ENCODE measurements at places on chromosomes 5 and 9.

- no peak for DNase-seq
Measured at GRCh38 chr5:59656351-59657254, 236.9 kb downstream of the PDE4D start.

DNA sequence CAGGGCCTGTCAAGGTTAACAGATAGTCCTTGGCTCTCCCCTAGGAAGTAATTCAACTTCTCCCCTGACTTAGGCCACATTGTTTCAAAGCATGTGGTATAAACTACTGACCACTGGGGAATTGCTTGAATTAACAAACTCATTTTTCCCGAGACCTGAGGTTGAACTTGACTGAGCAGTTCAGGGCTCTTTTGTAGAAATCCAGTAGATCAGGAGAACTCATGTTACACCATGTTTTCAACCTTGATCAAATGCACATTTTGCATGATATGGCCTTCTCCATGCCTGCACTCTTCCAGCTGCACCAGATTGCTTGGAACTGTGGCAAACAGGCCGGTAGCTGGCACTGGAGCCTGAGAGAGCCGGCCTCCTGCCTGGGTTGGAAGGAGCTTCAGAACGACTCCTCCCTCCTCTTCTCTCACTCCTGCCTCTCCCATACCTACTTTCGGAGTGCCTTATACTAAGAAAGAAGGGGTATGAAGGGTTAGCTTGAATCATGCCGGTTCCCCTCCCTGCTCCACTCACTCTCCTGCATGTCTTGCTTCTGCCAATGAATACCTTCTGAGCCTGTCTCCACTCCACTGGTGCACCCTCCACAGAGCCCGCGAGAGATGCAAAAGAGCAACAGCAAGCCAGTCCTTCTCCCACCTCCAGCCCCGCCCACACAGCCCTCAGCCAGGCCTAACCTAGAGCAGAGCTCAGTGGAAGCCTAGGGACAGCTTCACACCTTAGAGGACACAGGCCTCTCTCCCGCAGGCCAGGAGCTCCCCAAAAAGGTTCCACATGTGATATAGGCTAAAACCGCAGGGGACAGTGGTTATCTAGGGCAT lies 159.4 kb downstream of the MACROH2A1 start:
- DNase-seq = no peak

- DNase-seq = no peak
Measured at GRCh38 chr5:148864113-148864841, 37.9 kb downstream of the ADRB2 start.

DNA sequence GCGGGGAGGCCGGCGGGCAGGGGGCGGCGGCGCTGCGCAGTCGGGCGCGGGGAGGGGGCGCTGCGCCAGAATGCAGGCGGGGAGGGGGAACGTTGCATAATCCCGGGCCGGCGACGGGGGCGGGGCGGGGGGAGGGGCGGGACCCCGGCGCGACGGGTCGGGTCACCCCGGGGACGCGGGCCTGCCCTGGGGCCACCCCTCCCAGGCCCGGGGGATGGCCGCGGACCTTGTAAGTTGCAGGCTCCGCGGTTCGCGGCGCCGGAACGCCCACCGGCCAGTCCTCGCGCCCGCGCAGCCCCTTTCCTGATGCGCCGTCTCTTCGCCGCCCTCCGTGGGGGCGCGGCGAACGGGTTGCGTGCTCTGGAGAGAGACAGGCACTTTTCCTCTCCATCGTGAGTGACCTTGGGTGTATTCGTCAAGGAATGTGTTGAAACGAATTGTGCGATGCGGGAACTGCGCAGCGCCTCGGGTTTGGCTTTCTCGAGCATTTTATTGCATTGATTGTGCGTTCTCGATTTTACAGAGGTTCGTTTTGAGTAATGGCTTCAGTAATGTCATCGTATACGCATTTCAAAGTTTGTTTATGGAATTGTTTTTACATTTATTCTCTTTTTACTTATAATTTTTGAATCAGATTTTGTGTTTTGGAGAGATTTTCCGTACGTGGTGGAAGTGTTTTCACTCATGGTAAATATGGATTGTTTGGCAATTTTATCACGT lies 802 bp downstream of the SPIN1 start:
- DNase-seq = peak; percentile 34

DNA sequence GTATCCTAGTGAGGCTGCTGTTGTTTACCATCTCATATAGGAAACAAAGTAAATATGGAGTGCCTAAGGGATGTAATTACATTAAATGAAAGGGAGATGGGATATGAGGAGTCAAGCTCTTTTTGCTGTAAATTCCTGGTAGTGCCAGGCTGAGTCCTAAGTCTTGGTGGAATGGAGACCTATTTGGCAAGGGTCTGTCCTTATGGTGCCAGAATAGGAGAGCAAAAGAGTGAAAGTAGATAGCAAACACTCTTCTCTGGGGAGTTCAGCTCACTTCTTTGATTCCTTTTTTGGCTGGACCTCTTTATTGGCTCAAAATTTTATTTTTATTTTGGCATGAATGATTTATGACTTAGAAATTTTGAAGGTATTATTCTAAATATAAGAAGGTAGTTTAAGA lies 380.8 kb downstream of the TMEM232 start:
- no peak for DNase-seq

GRCh38 chr5:55966284-55966683 lies 28.5 kb downstream of the IL6ST start:
- no peak for DNase-seq

GRCh38 chr5:55146080-55146479 lies 13.9 kb upstream of the GPX8 start:
- DNase-seq = no peak

GRCh38 chr5:58891086-58891970 lies 308.5 kb downstream of the RAB3C start:
- DNase-seq = peak; percentile 11

GRCh38 chr9:37944266-37944650 lies 40.3 kb upstream of the SLC25A51 start:
- no peak for DNase-seq

- DNase-seq = no peak
Measured at GRCh38 chr5:180739271-180739670, 587 bp downstream of the OR2Y1 start.

GRCh38 chr9:126613651-126614050 lies at the start of gene LMX1B:
Gene LMX1B, plus strand, starts transcription at chr9:126613928. Its CDS starts 522 bp downstream, at chr9:126614450.
- peak; percentile 26 for DNase-seq

DNA sequence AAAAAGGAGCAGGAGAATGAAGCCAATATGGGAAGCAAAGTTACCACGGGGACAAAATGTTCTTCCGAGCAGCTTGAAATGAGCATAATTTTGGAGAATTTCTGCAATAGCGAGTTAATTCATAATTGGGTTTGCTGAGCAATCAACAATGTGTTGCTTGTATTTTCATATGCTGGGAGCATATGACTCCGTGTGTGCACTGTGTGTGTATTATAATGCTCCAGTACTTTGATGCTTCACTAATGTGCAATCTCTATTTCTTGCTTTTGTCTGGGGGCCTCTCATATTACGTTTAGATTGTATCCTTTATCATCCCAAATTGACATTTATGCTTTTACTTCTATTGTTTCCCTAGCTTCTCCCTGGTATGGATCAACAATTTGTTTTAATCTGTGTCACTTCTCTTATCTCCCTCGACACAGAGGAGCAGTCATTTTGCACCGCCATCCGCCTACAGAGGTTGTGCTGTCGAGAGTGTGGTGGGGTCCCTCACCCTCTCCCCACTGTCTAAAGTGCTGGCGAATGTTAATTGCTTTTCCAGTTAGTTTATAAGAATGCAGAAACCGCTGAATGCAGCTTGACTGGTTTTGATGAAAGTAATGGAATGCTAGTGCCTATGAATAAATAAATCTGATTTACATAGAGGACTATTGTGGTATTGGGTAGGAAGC lies 372.5 kb upstream of the WWC1 start:
- DNase-seq = no peak

DNA sequence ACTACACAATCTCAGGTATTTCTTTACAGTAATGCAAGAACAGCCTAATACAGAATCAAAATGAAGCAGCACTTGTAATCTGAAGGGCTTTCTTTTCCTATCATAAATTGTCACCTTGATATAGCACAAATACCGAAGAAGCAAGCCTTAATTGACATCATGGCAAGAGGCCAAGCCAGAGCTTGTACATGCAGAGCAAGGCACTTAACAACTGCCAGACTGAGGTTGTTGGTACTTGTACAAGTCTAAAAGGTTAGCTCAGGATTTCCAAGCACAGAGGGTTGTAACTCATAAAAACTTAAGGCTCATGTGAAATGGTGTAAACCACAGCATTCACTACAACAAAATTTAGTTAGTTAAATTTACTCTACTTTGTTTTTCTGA lies 158.8 kb upstream of the SPEF2 start:
- DNase-seq = no peak

GRCh38 chr5:127958421-127959011 lies 125.0 kb upstream of the SLC12A2 start:
- no peak for DNase-seq

DNA sequence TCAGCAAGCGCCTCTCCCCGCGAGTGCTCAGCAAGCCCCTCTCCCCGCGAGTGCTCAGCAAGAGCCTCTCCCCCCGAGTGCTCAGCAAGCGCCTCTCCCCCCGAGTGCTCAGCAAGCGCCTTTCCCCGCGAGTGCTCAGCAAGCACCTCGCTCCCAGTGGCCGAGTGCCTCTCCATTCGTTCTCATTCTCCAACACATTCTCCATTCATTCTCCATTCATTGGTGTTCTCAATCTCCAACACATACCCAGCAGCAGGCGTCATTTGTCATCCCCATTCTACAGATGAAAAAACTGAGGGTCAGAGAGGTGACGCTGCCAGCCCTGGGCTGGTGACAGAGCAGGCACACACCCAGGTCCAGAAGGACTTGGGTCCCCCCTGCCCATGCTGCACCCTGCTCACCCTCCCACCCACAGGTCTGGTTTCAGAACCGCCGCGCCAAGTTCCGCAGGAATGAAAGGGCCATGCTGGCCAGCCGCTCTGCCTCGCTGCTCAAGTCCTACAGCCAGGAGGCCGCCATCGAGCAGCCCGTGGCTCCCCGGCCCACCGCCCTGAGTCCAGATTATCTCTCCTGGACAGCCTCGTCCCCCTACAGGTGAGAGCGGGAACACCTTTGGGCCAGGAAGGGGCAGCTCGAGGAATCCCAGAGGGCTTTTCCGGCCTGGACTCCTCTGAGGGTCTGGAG lies 32.5 kb downstream of the PTGES start:
- no peak for DNase-seq

DNA sequence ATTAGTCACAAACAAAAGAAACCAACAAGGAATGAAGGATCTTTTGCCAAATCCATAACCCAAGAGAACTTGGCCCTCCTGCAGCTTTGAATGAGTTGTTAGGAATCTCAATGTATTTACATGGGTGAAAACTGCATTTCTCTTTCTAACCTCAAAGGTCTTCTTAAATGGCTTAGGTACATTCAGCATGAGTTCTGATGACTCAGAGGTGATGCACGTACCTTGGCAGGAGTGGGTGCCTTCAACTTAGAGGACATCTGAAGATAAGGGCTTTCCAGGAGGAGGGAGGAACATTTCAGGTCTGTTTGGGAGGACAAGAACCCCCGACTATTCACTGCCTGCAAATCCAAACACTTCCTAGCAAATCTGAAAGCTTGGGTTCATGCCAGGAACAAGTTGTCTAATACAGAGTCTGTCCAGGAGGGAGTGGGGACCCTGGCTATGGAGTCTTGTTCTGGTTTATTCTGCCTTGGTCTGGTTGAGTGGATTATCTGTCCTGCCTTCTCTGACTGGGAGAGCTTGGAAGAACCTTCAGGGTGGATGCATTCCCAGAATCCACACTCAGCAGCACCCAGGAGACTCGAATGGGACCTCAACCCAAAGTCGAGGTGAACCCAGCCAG lies 65.7 kb downstream of the IRX2 start:
- DNase-seq = no peak

DNA sequence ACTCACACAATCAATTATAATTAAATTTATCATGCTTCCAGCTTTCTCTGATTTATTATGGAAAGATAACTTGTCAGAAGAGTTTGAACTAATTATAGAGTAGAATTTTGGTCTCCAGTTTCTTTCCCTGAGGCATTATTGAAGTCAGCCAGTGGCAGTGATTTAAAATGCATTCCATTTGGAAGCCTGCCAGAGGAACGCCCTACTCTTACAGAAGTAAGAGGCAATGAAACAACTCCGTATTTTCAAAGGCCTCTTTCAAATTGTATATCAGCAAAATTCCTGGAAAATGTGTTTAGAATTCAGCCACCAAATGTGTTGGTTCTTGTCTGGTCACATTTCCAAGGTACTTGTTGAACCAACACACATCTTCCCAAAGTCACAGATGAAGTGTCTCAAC lies 640.9 kb downstream of the SEMA5A start:
- DNase-seq = no peak

- no peak for DNase-seq
Measured at GRCh38 chr5:103013933-103014552, 105.9 kb downstream of the GIN1 start.

- DNase-seq = no peak
Measured at GRCh38 chr9:36450110-36450732, 50.2 kb upstream of the RNF38 start.

DNA sequence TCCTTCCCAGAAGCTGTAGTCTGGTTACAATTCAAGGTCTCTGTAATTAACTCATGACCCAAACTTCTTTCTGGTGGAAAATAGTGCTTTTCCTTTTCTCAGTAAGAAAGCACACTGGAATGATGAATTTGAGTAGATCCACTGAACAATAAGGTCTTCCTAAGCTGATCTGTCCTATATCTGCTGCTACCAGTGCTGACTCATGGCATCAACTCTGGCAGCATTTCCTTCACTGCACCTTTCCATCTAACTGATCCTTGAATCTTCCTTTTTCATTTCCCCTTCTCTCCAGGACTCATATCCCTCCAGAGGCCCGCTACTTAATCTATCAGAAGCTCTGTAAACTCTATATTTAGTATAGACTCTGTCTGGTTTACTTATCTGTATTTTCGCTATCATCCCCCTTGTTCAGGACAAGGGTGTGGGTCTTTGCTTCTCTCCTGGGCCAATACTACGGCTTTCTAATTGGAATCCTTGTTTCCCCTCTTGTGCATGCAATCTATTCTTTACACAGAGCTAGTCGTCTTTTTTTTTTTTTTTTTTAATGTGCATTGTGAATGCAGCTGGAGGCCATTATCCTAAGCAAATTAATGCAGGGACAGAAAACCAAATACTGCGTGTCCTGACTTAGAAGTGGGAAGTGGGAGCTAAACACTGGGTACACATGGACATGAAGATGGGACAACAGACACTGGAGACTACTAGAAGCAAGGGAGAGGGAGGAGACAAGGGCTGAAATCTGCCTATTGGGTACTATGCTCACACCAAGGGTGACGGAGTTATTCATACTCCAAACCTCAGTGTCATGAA lies 192.2 kb upstream of the RPS23 start:
- no peak for DNase-seq

DNA sequence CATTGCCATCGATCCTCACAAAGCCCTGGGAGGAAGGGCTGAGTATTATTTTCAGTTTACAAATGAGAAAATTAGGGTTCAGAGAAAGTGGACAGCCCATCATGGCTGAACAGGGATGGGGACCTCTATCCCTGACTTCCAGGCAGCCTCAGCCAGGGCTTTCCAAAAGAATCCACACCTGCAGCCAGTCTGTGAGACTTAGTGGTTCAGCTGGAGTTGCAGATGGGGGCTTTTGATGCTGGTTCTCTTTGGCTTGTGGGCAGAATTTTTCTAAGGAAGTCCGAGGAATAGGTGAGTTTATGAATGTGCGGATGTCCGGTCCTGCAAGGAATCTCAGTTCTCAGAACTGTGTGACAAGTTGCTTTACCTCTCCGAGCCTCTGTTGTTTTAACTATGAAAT lies 138.1 kb downstream of the RGS3 start:
- DNase-seq = no peak

Measured in GM12891 (cell line).